Activated naive CD4-positive, alpha-beta T cell (primary cell): ENCODE measurements at places on chromosomes 1 and 21.

DNA sequence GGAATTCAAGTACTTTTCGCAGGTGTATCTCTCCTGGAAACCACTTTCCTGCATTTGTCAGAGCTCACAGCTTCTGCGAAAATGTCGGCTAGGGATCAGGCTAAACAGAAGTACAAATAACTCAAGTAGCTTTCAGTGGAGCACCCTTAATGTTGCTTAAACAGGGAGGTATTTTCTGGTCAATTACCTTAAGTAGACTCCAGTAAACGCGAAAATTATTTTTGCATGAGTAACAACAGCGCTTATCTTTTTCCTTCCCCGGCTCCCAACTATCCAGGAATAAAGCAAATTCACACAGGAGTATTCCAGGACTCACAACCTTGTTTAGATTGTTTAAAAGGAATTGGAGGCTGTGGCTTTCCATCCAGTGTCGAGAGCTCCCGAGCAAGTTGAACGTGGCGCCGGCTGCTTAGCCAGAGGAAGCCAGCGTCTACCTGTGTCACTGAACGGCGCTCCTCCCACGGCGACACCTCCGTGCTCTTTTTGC, 7.3 kb upstream of the SIM2 start:
- no peak for DNase-seq

- DNase-seq, result no peak
These were observed 941 bp upstream of the TBCE start for GRCh38 chr1:235366286-235366685.

- DNase-seq, result no peak
These were observed 38.4 kb upstream of the ZNF281 start for GRCh38 chr1:200448034-200448762.

DNA sequence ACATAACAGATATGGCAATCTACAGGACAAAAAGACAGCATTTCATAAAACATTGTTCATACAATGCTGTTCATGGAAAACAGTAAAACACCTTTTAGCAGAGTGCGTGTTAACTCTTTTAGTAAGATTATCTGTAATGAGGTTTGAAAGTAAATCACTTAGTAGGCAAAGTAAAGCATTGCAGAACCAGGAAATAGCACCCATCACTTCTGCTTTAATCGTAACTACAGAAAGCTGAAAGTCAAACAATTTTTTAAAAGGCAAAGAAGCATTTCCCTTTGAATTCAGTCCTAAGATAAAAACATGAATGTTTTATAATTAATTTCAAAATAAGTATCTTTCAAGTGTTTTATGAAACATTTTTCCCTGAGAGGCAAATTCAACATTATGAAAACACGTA, 63.3 kb upstream of the RNF11 start:
- DNase-seq, result no peak

DNA sequence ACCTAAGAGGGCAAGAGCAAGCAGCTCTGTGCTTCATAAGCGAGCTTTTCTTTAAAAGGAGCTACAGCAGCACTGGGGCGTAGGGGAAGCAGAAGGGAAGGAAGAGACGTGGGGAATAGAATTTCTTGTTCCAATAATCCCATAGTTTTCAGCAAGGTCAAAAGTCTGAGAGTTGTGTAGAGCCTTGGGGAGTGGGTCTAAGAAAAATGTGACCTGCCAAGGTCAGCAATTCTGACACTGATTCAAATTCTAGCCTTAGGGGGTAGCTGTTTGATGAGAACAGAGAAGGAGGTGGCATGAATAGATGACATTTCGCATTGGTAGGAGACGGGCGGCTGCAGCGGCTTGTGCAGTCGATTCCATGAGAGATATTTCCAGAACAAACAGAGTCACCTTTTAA, 22.4 kb downstream of the PRRX1 start:
- DNase-seq, result no peak

- DNase-seq, result no peak
These were observed 1.3 kb upstream of the IFNAR2 start for GRCh38 chr21:33228455-33228854.

DNA sequence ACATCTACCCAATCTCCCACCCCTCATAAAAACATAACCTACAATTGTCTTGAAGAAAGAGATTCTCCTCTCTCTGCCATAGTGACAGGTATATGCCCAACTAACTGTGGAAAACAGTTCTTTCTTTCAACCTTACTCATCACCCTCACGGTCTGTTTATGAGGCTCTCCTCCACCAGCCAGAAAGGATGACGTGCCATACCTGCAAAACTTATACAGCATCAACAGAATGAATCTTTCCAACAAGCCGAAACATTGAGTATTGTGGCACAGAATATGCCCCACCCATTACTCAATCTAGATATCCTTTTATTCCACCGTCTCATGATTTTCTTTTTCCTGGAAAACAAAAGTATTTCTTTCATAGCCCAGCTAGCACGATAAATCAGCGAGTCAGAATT, 55.7 kb downstream of the RBM11 start:
- DNase-seq, result no peak

DNA sequence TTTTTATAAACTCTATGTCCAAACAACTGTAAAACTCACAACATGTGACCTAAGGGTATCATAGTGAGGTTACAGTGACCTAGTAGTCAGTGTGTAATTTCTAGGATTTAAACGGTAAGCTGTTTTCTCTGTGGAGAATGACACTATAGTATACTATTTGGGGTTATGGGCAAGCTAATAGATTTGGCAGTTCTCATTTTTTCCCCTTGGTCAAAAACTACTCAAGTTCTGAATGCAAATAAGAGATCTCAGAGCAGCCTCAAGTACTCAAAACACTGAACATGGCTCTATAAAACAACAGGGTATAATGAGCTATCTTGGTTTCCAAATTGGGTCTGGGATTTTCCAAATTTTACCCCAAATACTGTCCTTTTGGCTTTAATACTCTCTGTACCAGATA, 88.5 kb upstream of the HMCN1 start:
- DNase-seq, result no peak

DNA sequence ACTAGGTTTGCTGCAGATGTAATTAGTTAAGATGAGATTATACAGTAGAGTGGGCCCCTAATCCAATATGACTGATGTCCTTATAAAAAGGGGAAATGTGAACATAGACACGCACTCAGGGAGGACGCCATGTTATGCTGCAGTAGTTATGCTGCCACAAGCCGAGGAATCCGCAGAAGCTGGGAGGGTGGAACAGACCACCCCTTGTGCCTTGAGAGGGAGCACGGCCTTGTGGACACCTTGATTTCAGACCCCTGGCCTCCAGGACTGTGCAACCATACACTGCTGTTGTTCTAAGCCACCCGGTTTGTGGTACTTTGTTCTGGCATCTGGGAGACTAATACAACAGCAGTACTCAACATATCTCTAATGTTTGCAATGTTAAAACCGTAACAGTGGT, 57.9 kb upstream of the HIVEP3 start:
- DNase-seq, result no peak

GRCh38 chr1:168373869-168374268, 93.2 kb downstream of the TBX19 start:
- no peak for DNase-seq

- DNase-seq, result no peak
These were observed 200.1 kb downstream of the ZP4 start for GRCh38 chr1:237690656-237691055.

GRCh38 chr1:82048596-82048995, 247.9 kb downstream of the ADGRL2 start:
- no peak for DNase-seq

- no peak for DNase-seq
These were observed 75.0 kb upstream of the DUSP10 start for GRCh38 chr1:221816899-221817298.

GRCh38 chr1:64398936-64399335, 71.0 kb upstream of the CACHD1 start:
- no peak for DNase-seq

- no peak for DNase-seq
These were observed 231.3 kb downstream of the TRABD2B start for GRCh38 chr1:47765742-47766485.

DNA sequence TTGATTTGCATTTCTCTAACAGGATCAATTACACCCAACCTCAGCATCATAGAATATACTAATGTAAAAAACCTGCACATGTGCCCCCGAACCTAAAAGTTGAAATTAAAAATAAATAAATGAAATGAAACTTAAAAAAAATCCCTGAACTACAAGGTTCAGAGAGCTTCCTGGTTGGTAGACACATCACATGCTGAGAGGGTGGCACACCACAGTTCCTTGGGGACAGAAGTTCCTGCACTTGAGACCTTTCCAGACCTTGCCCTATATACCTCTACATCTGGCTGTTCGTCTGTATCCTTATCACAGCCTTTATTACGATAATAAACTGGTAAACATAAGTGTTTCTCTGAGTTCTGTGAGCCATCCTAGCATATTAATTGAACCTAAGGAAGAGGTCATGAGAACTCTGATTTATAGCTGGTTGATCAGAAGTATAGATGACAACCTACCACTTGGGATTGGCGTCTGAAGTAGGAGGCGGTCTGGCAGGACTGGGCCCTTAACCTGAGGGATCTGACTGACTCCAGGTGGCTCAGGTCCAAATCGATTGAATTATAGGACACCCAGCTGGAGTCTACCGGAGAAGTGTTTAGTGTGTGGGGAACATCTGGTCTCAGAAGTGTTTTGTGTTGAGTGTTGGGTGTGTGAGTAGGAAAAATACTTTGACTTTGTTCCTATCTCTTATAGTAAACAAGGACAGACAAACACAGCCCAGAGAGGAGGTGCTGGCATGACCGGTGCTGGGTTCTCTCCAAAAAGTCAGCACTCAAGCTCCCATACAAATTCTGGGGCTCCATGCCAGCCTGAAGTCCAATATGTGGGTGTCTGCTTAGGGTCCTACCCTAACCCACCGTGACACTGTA, 19.0 kb downstream of the C1orf115 start:
- DNase-seq, result no peak

- DNase-seq, result no peak
These were observed 40.2 kb upstream of the SGIP1 start for GRCh38 chr1:66493731-66494130.

- DNase-seq, result no peak
These were observed 273.6 kb downstream of the C1orf94 start for GRCh38 chr1:34450325-34450724.

DNA sequence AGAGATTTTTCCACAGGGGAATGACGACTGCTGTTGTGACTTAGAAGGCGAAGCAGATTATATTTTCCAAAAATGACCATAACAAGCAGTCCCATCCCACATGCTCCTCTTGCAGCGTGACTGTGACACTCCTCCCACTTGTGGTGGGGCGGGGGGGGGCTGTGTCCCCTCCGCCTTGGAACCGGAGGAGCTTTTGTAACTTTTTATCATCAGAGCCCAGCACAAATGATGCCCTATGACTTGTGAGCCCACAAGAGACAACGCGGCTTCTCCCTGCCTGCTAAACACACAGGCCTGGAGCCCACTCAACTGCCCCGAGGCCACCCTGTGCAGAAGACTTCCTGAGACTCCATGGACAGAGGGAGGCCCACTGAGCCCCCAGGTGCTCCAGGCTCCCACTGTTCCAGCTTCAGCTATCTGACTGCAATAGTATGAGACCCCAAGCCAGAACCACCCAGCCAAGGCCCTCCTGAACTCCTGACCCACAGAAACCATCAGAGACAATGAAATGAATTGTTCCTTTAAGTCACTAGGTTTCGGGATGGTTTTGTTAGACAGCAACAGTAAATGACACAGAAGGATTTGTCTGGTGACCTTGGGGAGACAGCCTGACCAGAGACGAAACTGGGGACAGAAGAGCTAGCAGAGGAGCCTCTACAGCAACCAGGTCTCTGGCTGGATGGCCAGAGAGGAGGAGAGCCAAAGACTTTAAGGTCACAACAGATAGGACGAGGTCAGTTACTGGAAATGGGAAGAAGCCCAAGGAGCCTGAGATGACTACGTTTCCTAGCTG, 58.8 kb downstream of the CAPZB start:
- no peak for DNase-seq

- DNase-seq, result no peak
These were observed 290.5 kb upstream of the PROX1 start for GRCh38 chr1:213697192-213697802.

DNA sequence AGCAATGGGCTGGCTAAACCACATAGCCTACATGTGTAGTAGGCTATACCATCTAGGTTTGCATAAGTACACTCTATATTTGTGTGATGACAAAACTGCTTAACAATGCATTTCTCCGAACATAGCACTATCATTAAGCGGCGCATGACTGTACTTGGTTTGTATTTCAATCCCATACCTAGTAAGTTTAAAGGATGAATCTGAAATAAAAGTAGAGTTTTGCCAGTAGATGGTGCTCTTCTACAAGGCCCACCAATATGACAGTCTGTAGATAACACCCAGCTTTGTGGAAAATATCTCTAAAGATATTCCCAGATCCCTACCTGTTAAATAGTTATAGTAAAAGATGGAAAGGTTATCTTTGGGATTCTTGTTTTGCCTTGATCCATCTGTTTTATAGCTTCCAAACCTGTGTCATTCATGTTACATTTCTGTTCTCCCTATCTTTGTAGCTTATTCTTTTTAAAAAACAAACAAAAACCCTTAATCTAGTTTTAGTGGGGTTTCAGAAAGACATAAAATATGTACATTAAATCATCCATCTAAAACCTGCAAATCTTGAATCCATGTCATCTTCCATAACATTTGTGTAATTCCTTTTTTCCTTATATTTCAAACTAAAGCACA, 33.9 kb upstream of the ASPM start:
- no peak for DNase-seq

GRCh38 chr1:26820784-26821269, 5.7 kb upstream of the ZDHHC18 start:
- no peak for DNase-seq

GRCh38 chr1:96075704-96076455, 645.7 kb upstream of the PTBP2 start:
- no peak for DNase-seq

- DNase-seq, result no peak
These were observed 5.0 kb downstream of the KPNA6 start for GRCh38 chr1:32112806-32113375.

- DNase-seq, result no peak
These were observed 31.9 kb upstream of the TSHB start for GRCh38 chr1:114997510-114998289.

DNA sequence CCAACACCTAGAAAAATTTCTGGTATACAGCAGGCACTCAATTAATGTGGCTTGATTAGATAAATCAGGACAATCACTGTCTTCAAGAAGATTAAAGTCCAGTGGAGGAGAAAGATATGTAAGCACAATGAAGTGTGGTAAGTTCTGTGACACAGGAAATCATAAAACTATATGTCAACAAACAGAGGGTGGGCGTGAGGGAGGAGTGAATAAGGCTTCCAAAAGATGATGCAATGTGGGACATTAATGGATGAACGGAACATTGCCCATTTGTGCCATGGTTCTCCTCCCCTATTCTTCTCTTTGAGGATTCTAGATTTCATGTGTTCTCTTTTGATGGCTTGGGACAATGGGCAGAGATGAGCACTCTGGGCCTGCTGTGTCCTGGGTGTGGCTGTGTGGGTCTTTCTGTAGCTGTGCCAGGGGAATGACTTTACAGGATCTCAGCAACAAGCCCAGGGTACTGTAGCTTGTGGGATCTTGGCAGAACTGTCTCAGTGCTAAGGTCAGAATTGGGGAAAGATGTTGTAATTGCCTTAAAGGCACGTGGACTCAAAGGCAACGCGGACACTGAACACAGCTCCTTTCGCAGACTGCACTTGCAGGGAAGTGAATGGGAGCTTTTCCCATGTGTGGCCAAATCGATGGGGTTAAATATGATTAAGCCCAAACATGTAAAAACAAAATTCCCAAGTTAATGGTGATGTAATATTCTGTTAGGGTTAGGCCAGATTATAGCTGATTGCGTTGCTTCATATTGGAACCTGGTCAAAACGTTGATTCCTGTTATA, 366.9 kb downstream of the TGFB2 start:
- no peak for DNase-seq

GRCh38 chr1:84853741-84854721, 39.0 kb downstream of the LPAR3 start:
- DNase-seq, result no peak
